ENCODE measurements at places on chromosomes 5 and 9.
A peak's percentile ranks its signal among the peaks of the same experiment; 100 is the strongest.

GRCh38 chr5:43592363-43592762 lies 10.6 kb upstream of the NNT start:
- no peak for DNase-seq

- DNase-seq: no peak
Observed at GRCh38 chr5:124870070-124870469, 123.6 kb upstream of the ZNF608 start.

DNA sequence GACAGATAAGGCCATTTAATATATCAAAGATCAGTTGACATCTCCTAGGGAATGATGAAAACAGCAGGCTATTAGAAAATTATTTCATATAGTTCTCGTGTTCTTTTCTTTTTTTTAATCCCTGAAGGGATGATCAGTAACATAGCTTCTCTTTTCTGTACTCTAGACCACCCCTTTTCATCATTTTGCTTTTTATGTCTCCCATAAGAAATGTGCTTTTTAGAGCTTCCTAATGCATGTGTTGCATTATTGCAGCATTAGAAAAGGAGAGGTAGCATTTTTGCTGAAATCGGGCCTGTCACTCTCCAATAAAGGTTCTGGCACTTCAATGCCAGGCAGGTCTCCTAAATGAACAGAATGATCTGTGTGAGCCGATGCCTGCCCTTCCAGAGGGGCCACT lies 143.3 kb downstream of the NTRK2 start:
- no peak for DNase-seq

DNA sequence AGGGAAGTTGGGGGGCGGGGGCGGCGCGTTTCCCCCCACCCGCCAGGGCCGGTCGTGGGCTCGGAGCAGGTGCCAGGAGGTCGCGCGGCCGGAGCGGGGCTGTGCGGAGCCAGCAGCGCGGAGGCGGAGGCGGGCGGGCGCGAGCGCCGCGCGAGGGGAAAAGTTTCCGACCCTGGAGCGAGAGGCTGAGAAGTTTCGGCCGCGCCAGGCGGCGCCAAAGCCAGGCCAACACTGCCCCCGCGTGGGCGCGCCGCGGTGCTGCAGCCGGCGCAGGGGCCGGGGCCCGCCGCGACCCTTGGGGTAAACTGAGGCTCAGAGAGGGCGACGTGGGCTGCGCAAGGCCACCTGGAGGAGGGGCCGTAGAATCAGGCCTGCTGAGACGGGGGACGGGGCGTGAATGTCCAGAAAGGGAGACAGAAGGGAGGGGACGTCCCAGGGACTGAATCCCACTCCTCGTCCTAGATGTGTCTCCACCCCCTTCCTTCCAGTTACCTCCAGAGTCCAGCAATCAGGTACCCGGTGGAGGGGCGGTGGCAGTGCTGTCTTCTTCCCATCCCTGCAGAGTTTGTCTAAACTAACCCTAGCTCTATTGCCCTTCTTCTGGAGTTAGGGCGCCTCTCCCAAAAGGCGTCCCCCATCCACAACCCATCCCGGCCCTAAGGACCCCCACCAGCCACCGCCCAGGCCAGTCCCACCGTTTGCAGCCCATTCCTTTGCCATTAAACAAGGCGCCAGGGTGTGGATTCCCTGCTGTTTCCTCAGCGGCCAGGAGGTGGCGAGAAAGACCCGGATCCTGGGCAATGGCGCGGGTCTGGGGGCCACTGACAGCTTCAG lies 10.2 kb downstream of the C9orf50 start:
- DNase-seq: peak; percentile 76

GRCh38 chr5:168304349-168304748 lies 12.9 kb downstream of the WWC1 start:
- no peak for DNase-seq

GRCh38 chr9:131791542-131792254 lies 51.8 kb upstream of the RAPGEF1 start:
- no peak for DNase-seq

GRCh38 chr5:41878173-41878572 lies 7.9 kb upstream of the OXCT1 start:
- no peak for DNase-seq

DNA sequence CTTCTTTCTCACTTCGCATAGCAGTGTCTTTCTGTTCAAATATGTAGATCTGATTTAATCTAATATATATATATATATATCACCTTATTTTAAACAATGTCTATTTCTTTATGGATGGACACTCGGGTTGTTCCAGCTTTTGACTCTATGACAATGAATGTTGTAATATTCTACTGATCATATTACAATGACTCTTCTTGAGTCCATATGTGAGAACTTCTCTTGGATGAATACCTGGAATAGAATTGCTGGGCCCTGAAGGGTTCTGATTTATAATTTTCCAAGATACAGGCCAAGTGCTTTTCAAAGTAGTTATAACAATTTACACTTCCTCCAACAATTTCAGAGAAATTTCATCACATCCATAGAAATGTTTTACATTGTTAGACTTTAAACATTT lies 28.8 kb downstream of the NTRK2 start:
- no peak for DNase-seq

DNA sequence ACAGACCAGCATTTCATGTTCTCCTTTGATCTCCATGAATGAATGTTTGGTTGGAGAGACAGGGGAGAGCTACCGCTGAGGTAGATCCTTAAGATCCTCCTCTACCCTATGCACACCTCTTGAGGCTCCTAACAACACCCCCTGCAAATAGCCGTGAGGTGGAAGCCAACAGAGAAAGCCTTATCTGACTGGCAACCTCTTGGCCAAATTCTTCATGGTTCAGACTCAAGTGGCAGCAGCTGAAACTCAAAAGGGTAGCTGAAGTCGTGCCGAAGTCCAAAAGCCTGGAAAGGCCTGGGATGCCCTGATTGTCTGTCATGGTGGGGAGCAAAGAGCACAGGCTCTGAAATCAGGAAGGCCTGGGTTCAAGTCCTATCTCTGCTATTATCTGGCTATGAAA lies 184.9 kb downstream of the SEC61B start:
- DNase-seq: no peak

GRCh38 chr5:142506756-142507155 lies 179.1 kb downstream of the FGF1 start:
- no peak for DNase-seq

DNA sequence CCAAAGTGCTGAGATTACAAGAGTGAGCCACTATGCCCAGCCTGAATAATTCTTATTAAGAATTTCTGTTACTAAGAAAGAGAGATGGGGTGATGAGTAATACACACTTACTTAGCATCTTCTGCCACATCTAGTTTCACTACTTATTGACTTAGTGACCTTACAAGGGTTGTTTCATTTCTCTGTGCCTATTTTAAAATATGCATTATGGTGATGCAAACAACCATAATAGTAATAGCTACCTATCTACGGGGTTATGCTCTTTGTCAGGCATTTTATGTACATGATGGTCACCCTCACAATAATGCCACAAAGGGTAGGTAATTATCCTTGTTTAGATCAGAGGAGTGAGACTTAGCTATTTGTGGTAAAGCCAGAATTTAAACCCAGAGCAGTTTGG lies 499.0 kb upstream of the SGCD start:
- no peak for DNase-seq

DNA sequence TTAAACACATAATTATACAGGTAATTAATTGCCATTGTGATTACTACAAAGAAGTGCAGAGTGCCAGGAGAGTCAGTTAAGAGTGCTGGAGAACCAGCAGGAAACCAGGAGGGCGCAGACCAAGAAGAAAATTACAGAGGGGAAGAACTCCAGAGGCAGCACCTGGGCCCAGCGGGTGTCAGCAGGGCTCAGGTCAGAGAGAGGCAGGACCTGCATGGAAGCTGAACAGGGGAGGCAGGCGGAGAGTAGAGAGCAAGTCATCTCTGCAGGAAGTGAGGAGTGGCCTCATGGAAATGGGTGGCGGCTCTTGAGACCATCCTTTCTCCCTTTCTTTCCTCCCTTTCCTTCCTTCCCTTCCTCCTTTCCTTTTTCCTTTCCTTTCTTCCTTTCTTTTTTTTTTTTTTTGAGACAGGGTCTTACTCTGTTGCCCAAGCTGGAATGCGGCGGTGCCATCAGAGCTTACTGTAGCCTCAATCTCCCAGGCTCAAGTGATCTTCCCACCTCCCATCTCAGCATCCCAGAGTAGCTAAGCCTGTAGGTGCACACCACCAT lies 4.0 kb upstream of the ZBTB34 start:
- peak; percentile 95 for DNase-seq

All from NCI-H1417 (cell line).